ENCODE measurements at places on chromosomes 6 and 20. TPM values are rescaled to one million over a fixed set of nuclear protein-coding genes. Genes with fewer than 3 reads are reported as not detected.

The LAMA5 gene
- total RNA-seq: 81.6 TPM

The DEFB132 gene
- total RNA-seq: not detected

The KCNK5 gene
- under 0.01 TPM for total RNA-seq

The BTN2A1 gene
- total RNA-seq: 14.9 TPM

The BPIFA3 gene
- total RNA-seq: not detected

The CRIP3 gene
- 0.26 TPM for total RNA-seq

The RBM24 gene
- total RNA-seq: 2.5 TPM

The SPATA2 gene
- total RNA-seq: 1.0 TPM

The DST gene
- 670 TPM for total RNA-seq

The CFAP61 gene
- total RNA-seq: 0.26 TPM

The ADTRP gene
- 1.3 TPM for total RNA-seq

The PDYN gene
- not detected for total RNA-seq

The FOXP4 gene
- 1.3 TPM for total RNA-seq

The FRS3 gene
- 1.8 TPM for total RNA-seq

The HLA-DMB gene
- 0.83 TPM for total RNA-seq

The ZSCAN26 gene
- 21.6 TPM for total RNA-seq

The GRM1 gene
- 0.17 TPM for total RNA-seq

The HLA-A gene
- 280 TPM for total RNA-seq

The IMPG1 gene
- total RNA-seq: not detected

The PAK5 gene
- not detected for total RNA-seq

The AKAP12 gene
- 65.5 TPM for total RNA-seq

The CALHM4 gene
- total RNA-seq: not detected

The LMBRD1 gene
- total RNA-seq: 27.2 TPM

The MOG gene
- not detected for total RNA-seq

The PTGIS gene
- 79.1 TPM for total RNA-seq

The MLN gene
- not detected for total RNA-seq

The PRIM2 gene
- total RNA-seq: 35.2 TPM

The FUT9 gene
- total RNA-seq: not detected

The OPRL1 gene
- 2.6 TPM for total RNA-seq

The LY6G5C gene
- 0.51 TPM for total RNA-seq

The CBFA2T2 gene
- total RNA-seq: 5.1 TPM

The PROKR2 gene
- total RNA-seq: not detected

The KCNK15 gene
- 4.1 TPM for total RNA-seq

The SLPI gene
- total RNA-seq: 0.17 TPM

The SAMD5 gene
- 4.0 TPM for total RNA-seq

The SYCP2L gene
- under 0.01 TPM for total RNA-seq

The PAK1IP1 gene
- total RNA-seq: 16.3 TPM

The CBLN4 gene
- not detected for total RNA-seq

The RGL2 gene
- 22.8 TPM for total RNA-seq

The HEY2 gene
- not detected for total RNA-seq

The GABRR2 gene
- total RNA-seq: 0.26 TPM

The HDGFL1 gene
- not detected for total RNA-seq

The WFDC12 gene
- total RNA-seq: not detected

The NEURL2 gene
- total RNA-seq: 8.0 TPM

The HACE1 gene
- 26.3 TPM for total RNA-seq

The PGBD1 gene
- total RNA-seq: 5.6 TPM

The RALGAPB gene
- 22.1 TPM for total RNA-seq

The SRMS gene
- not detected for total RNA-seq

The MUC22 gene
- total RNA-seq: not detected

The CALHM6 gene
- total RNA-seq: 0.33 TPM

The VEGFA gene
- 150 TPM for total RNA-seq

The PGC gene
- not detected for total RNA-seq

The CRISP2 gene
- total RNA-seq: not detected

The PHACTR3 gene
- not detected for total RNA-seq

The MICAL1 gene
- 30.8 TPM for total RNA-seq

The DPPA5 gene
- total RNA-seq: not detected

Data from fibroblast of lung (primary cell).